ENCODE measurements at places on chromosomes 11 and 22.

DNA sequence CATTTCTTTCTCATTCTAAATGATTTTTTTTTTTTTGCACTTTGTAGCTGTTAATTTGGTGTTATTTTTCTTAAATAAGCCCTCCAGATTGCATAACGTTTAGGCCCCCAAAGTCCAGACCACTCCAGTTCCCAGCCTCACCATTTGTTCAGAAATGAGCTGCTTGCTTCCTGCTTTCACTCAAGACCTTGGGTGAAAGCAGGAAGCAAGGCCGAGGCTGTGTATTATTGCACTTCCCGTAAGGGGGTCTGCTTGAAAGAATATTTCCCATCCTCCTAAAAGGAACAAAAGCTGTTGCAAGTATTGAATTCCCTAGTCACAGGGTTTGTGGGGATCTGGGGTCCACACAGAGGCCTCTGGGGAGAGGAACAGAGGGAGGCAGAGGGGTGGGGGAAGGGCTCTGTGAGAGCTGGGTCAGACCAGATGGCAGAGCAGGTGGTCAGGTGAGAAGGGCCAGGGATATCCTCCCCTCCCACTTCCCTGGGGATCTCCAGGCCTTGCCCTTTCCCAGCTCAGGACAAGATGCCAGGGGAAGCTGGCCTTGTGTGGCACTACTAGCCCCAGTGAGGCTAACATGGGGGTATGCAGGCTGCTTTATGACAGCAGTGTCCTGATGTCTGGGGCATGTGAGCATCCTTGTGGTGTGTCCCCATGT is 51.6 kb upstream of the MYEOV start:
- DNase-seq: no peak

GRCh38 chr11:68938816-68939582 is 35.3 kb downstream of the IGHMBP2 start:
- DNase-seq: no peak

- no peak for DNase-seq
These were observed 27.0 kb upstream of the SORL1-AS1 start for GRCh38 chr11:121479698-121480238.

- DNase-seq: no peak
These were observed 9.7 kb upstream of the SIK3 start for GRCh38 chr11:117107701-117108590.

GRCh38 chr11:119368121-119369034 is 13.1 kb downstream of the USP2 start:
- no peak for DNase-seq

GRCh38 chr11:133746663-133747306 is 98.5 kb downstream of the SPATA19 start:
- DNase-seq: no peak

GRCh38 chr11:77783025-77783424 is 37.5 kb downstream of the RSF1 start:
- no peak for DNase-seq

DNA sequence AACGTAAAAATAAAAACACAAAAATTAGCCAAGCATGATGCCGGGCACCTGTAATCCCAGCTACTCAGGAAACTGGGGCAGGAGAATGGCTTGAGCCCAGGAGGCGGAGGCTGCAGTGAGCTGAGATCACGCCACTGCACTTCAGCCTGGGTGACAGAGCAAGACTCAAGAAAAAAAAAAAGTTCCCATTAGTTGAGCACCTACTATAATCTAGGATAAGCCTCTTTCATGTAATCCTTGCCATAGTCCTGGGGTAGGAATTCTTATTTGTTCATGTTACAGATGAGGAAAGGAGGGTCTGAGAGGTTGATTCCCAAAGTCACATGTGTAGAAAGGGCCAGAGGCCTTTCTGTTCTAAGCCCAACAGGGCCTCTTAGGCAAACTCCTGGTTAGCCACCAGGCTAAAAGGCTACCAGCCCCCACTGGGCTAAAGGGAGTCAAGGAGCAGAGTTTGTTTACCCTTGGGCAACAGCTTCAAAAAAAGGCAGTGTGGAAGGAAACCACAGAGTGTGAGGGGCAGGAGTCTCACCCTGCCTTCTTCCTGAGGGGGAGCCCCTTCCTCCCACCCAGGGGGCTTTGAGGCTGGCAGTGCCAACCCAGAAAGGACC is 21.6 kb upstream of the CSNK1E start:
- DNase-seq: no peak

DNA sequence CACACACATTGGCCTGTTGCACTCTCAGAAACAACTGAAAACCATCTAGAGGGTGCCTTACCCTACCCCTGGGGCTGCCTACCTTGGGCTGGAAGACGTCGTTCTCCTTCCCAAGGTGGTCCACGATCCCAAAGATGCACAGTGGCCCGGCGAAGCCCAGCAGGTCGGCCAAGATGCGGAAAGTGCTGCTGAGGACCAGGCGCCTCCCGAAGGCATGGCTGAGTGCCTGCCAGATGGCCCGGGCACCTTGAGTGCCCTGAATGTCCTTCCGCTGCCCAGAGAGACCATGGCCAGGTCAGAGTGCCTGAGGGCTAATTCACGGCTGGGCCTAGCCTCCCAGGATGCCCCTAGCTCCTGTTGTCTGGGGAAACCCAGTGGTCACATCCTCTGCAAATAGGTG is 16.2 kb downstream of the ABCC8 start:
- DNase-seq: no peak

- no peak for DNase-seq
These were observed 341.7 kb upstream of the MTNR1B start for GRCh38 chr11:92627615-92628256.

DNA sequence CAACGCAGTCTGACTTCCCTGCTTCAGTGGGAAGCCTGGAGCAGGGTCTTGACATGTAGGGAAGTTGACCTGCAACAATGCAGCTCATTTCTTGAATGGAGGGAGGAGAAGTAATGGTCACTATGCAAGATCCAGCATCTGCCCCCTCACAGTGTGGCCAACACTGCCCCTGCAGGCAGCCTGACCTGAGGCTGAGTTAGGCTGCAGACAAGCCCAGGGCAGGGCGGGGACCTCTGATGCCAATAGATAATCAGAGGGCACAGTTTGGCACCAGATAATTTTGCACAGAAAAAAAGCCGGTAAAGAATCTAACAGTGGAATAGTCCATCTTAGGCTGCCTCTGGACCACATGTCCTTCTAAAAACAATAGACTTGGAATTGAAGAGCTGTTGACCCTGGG is 182.3 kb downstream of the DSCAML1 start:
- no peak for DNase-seq

GRCh38 chr11:101453682-101454081 is 130.1 kb downstream of the TRPC6 start:
- DNase-seq: no peak

DNA sequence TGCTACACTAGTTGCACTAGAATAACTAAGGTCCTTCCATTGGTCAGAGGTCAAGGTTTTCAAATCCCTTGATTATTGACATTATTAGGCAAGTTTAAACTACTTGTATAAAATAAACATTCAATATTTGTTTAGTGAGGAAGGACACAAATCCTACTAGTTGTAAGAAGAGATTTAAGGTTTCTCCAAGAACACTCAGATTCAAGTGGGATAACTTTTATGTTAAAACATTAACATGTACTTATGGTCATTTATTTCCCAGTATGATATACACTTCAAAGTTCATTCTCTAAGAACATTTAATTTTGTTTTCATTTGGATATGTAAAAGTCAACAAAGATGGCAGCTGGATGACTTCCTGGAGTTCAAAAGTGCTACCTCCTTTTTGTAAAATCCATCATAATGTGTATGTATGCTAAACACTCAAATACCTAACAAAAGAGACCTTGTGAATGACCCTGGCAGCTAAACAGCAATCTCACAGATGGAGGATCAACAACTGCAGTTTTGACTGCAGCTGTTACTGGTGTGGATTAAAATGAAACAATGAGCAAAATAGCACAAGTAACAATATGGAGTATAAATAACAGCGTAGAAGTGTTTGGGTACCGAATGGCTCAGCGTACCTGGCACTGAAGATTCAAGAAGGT is 1.5 kb downstream of the CCDC90B start:
- no peak for DNase-seq

GRCh38 chr11:3860375-3860774 is 4.9 kb downstream of the STIM1 start:
- DNase-seq: no peak

DNA sequence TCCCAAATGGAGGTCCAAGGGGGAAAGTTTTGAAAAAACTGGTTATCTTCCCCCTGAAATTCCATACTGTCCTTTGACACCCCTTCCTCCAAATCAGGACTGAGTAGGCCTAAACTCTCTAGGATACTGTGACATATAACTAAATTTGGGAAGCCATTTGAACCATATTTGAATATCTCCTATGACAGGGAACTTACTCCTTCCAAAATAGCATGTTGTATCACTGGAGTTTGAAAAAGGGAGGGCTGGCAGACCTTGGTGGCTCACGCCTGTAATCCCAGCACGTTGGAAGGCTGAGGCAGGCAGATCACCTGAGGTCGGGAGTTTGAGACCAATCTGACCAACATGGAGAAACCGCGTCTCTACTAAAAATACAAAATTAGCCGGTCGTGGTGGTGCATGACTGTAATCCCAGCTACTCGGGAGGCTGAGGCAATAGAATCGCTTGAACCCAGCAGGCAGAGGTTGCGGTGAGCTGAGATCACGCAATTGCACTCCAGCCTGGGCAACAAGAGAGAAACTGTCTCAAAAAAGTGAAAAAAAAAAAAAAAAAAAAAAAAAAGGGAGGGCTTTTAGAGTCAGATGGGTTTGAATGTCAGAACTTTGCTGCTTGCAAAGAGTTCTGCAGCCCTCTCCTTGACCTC is 42.4 kb downstream of the PIK3C2A start:
- DNase-seq: no peak

- DNase-seq: no peak
These were observed 4.3 kb upstream of the OR51V1 start for GRCh38 chr11:5204787-5205186.

GRCh38 chr11:71437399-71437798 is 10.8 kb downstream of the DHCR7 start:
- DNase-seq: no peak

DNA sequence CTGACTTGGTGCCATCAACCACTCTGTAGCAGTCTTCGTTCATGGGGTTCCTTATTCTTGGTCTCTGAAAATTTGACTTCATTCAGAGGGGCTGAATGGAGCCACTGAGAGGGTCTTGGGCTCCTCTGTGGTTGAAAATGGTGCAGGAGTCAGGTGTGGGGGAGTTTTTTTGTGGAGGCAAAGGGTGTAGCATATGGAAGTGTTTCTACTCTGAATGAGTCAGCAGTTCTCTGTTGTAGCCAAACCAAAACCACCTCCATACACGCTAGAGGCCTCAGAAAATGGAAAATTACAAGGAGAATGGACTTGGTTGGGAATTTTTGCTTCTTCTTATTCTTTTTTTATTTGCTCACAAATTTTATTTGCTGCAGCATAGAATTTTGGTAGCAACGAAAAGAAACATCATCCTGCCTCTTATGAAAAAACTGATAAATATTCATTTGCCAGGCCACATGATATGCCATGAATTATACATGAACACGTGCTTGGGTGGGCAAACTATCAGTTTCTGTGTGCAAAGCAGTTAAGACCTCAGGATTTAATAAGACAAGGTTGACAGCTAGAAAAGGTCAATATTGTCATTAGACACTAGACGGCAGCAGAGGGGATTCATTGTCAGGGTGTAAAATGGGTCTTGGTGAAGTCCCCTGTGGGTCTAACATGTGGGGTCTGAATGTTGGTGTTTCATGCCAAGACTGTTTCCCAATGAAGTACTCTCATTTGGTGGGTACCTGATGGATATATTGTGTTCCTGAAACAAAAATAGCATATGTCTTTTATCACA is 111.7 kb downstream of the MYO18B start:
- no peak for DNase-seq

DNA sequence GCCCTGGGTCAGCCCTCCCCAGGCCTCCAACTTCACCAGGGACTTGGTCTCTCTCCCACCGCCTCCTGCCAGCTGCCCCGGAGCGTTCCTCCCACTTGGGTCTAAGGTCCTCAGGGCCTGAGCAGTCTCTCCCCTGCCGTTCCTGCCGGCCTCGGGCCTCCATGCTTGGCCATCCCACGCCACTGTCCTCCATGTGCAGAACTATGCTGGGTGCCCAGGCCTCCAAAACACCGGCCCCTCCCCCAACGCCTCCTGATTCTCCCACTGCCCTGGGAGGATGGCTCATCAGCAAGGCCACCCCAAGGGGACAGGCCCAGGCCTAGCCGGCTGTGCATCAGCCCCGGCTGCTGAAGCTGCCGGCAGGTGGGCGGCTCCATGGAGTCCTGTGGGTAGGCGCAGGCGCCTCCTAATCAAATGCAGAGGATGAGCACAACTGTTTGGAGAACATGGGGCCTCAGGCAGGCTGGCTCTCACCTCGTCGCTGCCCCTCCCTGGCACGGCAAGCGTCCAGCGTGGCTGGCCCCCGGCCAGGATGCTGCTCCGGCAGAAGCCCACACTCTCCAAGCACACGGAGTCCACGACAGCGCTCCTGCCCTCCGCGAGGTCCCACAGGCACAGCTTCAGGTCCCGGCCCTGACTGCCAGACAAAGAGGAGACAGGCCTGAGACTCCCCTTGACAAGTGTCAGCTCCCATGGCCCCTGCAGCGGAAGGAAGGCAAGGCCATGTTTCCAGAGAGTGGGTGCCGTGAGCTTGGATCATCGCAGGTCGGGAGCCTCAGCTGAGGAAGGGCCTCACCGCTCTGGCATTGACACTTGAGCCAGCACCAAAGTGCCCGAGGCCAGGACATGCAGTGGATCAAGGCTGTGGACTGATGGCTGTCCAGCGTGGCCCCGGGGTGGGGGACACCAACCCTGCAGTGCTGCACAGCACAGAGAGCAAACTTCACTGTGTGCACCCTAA is 42.6 kb downstream of the GNB1L start:
- no peak for DNase-seq

GRCh38 chr22:29206372-29207242 is 911 bp downstream of the EMID1 start:
- no peak for DNase-seq

DNA sequence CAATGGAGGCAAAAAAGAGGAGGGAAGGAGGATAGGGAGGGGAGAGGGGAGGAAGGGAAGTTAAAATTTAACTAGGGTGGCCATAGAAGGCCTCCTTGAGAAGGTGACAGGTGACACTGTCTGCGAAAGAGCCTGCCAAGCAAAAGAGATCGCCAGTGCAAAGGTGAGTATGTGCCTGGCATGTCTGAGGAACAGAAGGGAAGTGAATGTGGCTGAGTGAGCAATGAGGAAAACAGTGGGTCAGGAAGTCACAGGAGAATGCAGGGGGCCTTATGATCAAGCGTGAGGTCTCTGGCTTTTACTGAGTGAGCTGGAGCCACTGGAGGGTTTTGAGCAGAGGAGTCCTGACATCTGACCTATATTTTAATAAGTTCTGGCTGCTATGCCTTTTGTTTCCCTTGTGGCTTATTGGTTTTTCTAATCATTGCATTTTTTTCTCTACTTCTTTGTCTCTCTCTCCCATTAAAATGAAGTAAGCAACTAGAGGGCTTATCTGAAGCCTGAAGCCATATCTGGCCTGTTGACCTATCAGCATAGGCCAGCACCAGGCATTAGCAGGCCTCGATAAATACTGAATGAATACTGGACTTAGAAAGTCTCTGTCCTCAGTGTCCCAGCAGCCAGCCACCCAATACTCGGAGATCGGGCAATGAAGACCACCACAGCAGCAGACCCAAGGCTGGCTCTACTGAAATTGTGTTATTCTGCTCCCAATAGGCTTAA is 5.6 kb downstream of the AP1B1 start:
- DNase-seq: no peak

Data from stimulated activated CD8-positive, alpha-beta memory T cell treated with anti-CD3 and anti-CD28 coated beads, Interleukin-12 subunit alpha, Interleukin-12 subunit beta, amount 100 ng/mL, for 4 hours (primary cell).